Osteocyte (in vitro differentiated cells): ENCODE measurements at places on chromosomes 6 and 20.

DNA sequence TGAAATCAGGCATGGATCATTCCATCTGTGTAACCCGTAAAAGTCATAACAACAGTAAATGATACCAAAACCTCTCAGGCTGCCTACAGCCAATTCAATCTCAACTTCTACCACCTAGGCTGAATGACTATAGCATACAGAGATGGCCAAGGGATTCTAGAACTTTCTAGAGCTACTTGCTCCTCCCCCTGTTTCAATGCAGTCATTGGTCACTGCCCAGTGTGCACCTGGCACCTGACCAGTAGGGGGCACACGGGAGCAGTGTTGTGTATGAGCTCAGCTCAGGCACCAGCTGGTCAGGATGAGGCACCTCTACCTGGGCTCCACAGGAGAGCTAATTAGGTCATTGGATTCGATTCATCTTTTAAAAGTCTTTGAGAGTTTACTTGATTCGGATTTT lies 86.2 kb downstream of the PLEKHG1 start:
- no peak for DNase-seq

DNA sequence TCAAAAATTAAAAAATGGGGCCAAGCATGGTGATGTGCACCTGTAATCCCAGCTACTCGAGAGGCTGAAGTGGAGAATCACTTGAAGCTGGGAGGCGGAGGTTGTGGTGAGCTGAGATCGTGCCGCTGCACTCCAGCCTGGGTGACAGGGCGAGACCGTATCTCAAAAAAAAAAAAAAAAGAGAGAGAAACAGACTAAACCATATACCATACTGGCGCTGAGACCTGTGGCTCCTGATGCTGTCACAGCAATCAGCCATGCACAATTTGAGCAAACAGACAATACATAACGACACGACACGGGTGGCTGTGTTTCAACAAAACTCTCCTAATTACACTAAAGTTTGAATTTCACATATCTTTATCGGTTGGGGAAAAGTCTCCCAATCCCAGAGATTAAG lies 14.9 kb upstream of the CBFA2T2 start:
- no peak for DNase-seq

DNA sequence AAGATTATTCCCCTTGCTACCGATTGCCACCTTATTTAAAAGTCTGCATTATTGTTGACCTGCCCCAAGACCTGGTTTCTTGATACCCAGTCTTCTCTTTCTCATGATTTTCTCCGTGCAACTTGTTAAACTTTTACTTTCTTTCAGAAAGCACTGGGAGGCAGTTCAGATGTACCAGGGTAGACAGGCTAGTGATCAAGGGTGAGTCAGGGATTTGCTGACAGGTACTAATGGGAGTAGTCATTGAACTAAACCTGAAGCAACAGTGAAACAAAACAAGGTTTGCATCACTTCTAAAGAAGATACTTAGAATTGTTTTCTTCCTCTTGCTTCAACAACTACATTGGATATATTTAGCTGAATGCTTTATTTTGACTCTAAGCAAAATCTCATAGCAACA lies 124.4 kb downstream of the KCNQ5 start:
- DNase-seq: no peak

GRCh38 chr6:16320533-16321340 lies 82.3 kb downstream of the GMPR start:
- DNase-seq: no peak
